ENCODE measurements at places on chromosomes 5 and 9.

DNA sequence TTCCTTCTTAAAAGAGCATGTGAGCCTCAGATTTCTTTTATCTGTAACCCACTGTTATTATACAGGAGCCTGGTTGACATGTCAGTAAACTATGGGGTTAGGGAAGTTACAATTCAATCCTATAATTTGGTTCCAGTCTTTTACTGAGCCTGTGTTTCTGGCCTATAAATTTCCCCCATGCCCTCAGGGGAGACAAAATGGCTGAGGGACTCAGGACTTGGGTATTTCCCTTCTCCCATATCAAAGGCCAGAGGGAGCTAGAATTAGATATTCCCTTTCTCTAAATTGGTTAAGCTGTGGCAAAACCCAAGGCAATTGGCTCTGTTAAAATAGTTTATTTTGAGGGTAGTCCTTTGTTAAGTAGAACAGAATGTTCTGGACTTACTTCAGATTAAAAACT lies 823.2 kb downstream of the TLE1 start:
- DNase-seq = no peak

DNA sequence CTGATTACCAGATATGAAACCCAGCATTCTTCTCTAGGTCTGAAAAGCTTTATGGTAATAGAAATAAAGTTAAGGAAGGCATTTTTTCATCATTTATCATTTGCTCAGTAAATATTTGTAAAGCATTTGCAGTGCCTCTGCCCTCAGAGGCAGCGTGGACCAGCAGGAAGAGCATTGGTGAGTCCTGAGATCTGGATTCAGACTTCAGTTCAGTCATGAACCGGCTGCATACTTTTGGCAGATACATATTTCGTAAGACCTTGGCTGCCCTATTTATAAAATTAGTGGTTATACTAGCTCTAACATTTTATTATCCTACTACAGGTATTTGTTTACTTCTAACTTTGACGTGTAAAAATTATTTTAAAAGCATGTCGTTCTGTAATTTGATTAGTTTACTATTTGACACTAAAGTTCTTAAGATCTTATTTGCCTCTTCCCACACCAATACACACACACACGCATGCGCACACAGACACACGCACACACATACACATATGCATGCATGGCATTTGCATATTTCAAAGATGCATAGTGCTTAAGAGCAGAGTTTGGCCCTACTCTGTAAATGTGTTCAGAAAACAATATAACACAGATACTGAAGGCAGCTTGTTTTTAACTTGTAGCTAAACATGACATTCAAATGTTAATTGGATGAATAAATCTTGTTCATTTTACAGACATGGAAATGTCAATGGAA lies 101.9 kb downstream of the RPS23 start:
- DNase-seq = no peak

DNA sequence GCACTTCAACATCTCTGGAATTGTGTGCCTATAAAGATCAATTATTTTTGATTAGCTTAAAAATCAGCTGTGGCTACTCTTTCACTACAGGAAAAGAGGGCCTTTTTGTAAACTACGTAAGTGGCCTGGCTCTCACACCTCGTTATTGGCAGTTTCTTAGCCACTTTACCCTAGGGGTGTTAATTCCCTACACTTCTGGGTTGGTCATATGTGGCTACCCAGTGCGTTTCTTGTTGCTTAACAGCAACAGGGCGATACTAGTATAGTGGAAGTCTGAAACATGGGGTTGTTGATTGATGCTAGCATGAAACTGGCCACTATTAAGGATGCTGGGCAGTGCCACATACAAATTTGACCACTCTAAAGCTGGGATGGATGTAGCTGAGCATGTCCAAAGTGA lies 174.7 kb upstream of the CDH12 start:
- no peak for DNase-seq

GRCh38 chr9:108245331-108245730 lies 610.5 kb downstream of the ACTL7B start:
- DNase-seq = no peak

DNA sequence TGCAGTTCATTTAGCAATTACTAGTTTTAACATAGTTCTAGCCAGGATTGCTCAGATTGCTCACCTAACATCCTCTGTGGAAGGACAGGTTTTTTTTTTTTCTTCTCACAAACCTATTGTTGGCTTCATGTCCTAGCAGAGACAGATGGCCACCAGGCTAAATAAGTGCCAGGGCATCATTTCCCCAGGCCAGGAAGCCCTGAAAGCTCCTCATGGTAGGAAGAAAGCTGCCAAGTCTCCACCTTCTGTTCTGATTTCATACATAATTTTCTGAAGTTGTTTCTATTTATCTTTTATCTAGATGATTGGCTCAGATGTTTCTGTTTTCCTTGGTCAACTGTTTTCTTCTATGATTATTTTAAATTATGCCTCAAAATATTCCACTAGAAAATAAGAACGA lies 31.0 kb downstream of the EFCAB9 start:
- DNase-seq = no peak

- no peak for DNase-seq
These were observed at the start of gene ZNF608 for GRCh38 chr5:124745928-124746915. TSS of gene ZNF608 (minus strand) at chr5:124746639. CDS start at chr5:124744989, 1,650 bp downstream.

- DNase-seq = no peak
These were observed 8.1 kb upstream of the SLC38A9 start for GRCh38 chr5:55720188-55720703.

DNA sequence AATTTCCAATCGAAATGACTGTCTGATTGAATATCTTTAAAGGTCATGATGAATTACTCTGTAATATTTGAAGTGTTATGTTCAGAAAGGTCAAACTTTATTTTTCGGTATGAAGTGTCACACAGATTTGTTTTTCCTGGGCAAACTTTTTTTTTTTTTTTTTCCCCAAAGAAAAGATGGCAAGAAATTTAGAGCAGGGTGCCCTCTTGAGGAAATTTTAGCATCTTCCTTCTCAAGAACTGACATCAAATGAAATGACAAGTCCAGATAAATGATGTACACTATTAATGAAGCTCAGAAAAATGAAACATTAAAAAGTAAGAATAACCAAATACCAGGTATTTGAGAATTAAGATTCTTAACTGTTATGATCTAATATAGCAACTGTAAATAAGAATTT lies 123.6 kb downstream of the INVS start:
- no peak for DNase-seq

DNA sequence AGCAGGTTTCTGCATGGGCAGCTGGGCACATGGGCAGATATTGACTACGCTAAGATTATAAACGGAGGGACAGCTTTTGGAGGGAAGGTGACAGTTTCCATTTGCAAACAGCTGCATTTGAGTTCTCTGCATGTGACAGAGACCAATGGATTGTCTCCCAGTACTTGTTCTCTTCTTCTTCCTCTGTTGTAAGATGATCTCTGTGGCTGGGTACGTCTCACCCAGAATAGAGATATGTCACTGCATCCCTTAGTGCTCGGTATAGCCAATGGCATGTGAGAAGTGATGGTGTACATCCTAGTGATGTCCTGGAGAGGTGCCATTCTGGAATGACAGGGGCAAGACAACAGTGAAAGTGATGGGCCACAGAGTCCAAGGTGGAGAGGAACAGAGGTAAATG lies 171.3 kb downstream of the CFAP90 start:
- no peak for DNase-seq

DNA sequence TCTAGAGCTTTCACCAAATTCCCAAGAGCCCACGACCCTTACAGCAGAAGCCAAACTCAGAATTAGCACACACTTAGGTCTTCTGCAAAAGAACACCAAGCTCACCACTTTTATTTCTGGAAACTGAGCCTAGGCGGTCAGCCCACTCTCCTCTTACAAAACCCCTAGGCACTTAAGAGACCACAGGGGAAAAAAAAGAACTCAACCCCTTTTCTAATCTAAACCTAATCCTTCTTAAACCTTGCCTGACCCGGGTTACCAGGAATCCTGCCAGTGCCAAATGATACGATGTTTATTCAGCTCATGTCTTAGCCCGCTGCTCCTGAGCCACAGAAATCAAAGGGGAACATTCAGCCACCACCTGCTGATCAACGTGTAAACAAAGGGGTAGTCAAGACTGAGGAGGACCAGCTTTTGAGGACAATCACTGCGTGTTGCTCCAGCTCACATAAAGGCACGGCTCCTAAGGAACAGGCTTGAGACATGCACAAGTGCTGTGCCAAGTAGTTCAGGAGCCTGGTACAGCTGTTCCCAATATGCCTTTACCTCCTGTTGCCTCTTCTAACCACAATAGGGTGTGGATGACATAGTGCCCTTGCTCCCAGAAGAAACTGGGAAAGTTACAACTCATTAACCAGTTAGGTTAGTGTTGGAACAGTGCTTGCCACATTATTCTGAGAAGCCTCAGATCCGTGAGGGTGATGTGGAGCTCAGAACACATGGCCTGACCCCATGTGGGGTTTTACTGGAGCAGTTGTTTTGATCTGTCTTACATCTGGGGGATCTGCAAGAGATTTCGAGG lies 49.3 kb downstream of the ZFAND5 start:
- no peak for DNase-seq

DNA sequence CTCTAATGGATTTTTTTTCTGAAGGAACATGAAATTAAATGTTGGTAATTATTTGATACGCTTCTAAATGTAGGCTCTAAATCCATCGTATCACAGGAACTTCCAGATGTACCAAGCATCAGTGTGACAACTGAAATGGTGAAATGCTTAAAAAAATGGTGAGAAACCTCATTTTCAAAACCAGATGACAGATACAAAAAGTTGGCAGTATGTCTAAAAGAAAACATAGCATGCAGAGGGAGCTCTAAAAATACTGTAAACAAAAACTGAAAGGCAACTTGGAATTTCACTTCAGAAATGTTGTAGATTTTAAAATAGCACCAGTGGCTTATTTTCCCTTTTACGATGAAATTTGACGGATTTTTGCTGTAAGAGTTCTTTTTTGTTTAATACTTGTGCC lies 1043.6 kb upstream of the WWC1 start:
- DNase-seq = no peak

GRCh38 chr5:128441941-128442350 lies 96.1 kb downstream of the FBN2 start:
- DNase-seq = no peak

GRCh38 chr9:97318433-97318832 lies 11.0 kb downstream of the CCDC180 start:
- no peak for DNase-seq

- DNase-seq = peak; percentile 73
These were observed 3.3 kb upstream of the TMEM141 start for GRCh38 chr9:136787690-136788400.

DNA sequence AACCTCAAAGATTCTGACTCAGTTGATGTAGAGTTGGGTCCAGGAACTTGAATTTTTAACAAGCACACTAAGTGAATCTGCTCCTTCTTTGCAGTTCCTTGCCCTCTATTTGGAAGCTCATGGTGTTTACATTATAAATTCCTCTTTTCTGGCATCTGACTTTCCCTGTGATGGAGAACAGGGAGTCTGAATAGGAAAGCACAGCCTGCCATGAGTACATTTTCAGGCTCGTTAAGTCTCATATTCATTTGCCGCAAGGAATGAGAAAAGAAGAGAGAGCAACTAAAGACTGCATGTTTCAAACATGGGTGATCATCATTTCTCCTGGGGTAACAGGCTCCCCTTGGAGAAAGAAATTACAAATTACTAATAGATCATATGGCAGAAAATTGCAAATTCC lies 468.1 kb upstream of the DMAC1 start:
- no peak for DNase-seq

DNA sequence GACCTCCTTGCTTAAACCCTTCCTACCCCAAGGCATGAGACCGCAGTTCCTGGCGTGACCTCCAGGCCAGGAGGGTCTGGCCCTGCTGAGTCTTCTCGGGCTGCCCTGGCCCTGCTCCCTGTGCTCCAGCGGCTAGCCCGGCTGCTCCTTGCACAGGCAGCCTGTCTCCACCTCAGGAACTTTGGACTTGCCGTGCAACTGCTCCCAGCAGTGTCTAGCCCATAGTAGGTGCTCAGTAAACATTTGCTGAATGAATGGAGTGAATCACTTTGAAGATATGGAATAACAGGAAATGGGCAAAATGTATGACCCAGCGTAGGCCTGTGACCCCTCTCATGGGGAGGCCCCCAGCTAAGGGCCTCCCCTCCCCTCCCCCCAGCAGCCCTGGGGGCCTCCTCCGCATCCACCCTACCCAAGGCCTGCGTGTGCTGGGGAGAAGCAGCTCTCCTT lies 127.1 kb downstream of the ZNF354C start:
- DNase-seq = no peak

DNA sequence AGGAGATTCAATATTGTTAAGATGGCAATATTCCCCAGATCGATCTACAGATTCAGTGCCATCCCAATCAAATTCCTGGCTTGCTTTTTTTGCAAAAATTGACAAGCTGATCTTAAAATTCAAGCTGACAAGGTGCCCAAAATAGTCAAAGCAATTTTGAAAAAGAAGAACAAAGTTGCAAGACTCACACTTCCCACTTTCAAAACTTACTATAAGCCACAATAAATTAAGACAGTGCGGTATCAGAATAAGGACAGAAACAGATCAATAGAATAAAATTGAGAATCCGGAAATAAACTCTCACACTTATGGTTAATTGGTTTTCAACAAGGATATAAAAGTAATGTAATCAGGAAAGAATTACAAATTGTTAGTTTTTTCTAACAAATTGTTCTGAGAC lies 97.1 kb downstream of the NRG2 start:
- DNase-seq = no peak

DNA sequence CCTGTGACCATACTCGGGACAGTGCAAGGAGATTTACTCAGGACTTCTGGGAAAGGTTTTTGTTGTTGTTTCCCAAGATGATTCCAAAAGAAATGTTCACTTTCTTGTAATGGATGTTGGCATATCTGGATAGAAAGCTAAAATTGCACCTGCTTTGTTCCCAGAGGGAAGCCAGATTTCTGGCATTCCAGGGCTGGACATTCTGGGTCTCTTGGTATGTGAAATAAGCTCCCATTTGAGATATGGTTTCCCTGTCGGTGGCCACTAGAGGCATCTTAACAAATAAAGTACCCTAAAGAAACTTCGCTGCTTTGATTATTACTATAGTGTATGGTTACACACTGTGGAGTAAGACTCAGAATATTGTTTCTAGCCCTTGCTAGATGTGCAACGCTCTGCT lies 737.3 kb downstream of the BRINP1 start:
- DNase-seq = no peak

DNA sequence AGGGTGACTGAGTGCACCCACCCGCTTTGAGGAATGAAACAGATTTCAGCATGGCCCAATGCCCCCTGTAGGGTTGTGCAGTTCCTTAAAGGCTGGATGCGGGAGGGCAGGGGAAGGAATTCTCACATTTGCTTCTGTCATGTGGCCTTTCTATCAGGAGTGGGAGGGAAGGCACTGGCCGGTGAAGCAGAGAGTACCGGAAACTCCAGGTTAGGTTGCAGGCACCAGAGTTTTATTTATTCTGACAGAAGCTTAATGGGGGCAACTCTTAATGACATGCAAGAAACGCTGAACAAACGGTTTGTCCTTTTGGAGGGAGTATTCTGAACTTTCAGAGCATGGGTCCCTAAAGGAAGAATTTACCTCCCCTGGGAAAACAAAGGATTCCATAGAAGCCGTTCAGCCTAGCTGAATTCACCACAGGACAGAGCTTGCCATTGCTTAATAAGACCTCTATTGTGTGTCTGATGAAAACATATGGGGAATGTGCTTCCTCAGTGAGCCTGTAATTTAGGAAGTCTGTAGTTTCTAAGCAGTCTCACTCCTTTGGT lies 44.1 kb upstream of the EQTN start:
- DNase-seq = no peak
